ENCODE measurements at places on chromosomes 12 and 14.
A peak's percentile ranks its signal among the peaks of the same experiment; 100 is the strongest.

- no peak for DNase-seq
Observed at GRCh38 chr14:51581017-51581881, 70.5 kb upstream of the FRMD6 start.

DNA sequence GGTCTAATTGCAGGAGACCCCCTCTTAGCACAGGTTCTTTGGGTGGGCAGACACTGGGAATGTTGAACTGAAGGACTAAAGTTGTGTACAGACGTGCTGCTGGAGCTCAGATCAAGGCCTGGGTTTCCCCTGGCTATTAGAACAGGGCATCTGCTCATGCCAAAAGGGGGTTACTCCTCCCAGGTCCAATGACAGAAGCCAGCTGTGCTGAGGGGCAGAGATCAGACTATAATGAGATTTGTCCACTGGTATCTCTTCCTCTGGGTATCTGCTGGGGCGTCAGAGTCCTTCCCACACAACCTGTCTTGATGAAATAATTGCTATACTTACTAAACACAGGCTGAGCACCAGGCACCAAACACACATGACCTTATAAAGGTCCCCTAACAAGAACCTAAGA lies 42.6 kb downstream of the LTBP2 start:
- DNase-seq, result no peak

- DNase-seq, result no peak
Observed at GRCh38 chr12:52003016-52003550, 3.7 kb upstream of the TAMALIN start.

DNA sequence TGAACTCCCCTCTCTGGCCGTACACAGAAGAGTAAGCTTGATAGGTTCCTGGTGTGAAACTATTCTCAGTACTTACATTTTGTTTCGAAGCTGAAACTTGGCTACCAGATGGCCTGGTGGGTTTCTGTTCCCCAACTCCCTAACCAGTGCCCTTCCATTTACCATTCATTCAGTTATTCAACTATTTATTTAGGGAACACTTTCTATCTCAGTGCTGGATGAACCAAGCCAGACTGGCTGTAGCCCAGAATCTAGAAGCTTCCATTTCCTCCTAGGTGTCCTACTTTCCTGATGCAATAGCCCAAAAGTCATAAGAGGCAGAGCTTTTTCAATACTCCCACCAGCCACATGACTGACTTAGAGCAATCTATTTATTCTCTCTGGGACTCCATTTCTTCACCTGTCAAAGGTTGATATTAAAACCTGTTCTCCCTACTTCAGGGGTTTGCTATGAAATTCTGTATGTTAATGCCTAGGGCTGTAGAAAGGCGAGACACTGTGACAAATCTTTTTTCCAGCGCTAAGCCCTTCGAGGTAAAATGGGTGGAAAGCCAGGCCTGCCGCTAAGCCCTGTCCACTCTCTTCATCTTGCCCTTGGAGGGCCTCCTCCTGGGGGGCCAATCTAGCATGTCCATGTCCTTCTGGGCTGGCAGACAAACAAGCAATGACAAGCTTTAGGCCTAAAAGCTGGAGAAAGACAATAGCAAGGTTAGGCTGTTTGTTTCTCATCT lies 8.1 kb upstream of the IRF2BPL start:
- no peak for DNase-seq

- DNase-seq, result no peak
Observed at GRCh38 chr12:42502682-42503081, 86.9 kb downstream of the PRICKLE1 start.

- DNase-seq, result no peak
Observed at GRCh38 chr12:57450057-57450456, 5.0 kb upstream of the INHBE start.

DNA sequence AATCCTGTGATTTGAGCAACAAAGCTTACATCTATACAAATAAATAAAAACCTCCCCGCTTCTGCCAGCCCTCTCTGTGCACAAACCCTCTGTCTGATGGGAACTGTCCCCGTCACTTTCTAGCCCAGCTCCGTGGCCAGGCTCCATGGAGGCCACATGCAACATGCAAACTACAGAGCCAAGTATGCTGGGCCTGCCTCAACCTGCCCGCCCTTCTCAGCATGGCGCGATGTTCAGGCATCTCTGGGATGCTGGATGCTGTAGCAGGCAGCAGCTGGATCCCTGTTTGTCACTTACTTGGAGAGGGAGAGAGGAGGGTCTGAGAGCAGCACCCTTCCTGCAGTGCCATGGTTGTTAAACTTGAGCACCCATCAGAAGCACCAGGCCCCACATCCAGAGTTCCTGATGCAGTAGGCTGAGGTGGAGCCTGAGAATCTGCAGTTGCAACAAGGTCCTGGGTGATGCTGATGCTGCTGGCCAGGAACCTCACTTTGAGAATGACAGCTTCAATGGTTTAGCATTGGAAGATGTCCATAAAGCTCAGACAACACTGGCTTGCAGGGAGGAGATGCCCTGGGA lies 32.4 kb downstream of the CLMN start:
- DNase-seq, result no peak

DNA sequence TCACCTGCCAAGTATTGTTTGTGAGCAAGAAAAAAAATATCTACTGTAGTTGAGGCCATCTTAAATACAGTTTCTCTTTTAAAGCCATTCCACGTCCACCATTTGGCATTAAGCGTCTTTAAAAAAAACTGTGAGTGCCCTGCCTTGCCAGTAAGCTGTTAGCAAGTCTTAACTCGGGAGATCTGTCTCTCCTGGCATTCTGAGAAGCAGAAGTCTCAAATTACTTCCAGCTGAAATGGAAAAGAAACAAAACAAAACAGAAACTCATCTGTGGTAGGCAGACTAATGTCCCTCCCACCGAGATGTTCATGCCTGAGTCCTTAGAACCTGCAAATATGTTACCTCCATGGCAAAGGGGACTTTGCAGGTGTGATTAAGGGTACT lies 126.2 kb downstream of the CRADD start:
- DNase-seq, result no peak

- DNase-seq, result peak; percentile 75
Observed at GRCh38 chr14:106564058-106564643, 1037.8 kb downstream of the TMEM121 start.

GRCh38 chr12:24661657-24662096 lies 287.2 kb downstream of the BCAT1 start:
- DNase-seq, result no peak

DNA sequence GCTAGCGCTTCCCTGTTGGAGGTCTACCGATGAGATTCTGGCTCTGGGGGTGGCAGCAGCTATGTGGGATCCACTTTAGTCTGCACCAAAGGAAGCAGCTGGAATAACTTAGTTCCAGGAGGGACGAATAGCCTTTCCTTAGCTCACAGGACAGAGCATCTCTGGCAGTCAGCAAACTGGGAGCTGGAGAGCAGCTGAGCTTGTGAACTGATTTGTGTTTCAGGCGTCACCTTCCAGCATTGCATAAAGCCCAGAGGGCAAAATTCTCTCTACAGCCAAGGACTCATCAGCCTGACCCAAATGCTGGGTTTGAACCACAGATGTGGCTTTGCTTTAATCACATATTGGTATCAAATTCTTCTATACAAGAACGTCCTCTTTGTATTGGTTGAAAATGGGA lies 81.9 kb upstream of the PELI2 start:
- no peak for DNase-seq

DNA sequence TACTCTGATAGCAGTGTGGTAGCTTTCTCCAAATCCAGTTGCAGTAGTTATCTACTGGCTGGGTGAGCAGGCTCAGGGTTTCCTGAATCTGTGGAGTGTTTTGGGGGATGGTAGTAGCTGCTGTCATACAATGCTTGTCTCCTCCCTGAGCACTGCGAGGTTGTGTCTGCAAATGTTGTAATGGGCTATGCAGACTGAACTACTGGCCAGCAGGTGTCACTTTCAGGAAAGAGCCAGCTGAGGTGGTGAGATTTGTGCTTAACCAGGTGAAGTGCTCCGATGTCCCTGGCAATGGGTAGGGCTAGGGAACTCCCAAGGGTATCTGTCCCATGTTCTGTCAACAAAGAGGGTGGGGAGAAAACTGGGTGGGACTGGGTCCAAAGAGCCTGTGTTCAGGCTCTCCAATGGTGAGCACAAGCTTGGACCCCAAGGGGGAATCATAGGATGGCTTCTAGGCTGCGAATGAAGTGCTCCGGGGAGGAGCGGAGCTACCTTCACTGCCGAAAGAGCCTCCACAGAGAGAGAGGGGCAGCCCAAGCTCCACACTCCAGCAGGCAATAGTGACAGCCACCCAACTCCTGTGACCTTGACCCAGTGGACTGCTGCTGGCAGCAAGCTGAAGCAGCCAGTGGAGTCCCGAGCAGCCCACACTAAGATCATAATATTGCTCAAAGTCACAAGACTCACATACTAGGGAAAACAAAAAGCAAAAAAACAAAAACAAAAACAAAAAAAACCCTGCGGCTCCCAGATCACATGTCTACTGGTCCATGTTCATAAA lies 1324.0 kb upstream of the USP15 start:
- DNase-seq, result no peak

DNA sequence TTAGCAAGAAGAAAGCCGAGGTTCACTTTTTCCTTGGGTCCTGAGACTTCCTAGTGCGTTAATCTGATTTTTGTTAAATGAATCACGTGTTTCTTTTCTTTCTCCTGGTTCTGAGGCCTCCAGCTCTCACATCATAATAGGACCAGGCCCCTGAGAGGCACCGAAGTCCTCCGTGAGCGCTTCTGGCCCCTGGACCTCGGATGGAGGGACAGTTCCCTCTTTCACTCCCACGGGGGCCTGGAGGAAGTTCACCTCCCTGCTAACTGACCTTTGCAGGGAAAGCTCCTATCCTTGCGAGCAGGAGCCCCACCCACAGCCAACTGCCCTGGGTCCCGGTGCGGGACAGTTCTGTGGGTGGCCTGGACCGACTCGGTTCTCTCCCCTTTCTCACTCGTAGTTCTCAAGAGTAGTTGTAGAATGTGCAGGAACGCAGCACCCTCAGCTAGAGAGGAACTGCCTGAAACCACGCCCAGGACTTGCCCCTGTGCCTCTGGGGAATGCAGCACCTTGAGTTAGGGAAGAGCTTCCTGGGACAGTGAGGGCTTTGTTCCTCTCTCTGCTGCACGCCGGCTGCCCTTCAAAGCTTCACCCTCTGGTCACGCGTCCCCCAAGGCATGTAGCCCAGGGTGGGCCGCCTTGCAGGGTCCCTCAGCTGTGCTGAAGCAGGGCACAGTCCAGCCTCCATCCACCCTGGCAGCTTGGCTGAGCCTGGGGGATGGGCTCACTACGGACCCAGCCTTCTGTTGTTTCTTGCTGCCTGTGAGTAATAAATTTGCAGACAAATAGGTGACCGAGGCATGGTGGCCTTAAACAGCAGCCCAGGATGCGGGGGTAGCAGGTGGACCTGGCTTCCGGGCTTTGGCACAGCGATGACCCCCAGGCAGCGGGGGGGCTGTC lies 264.6 kb downstream of the ADGRD1 start:
- DNase-seq, result no peak

DNA sequence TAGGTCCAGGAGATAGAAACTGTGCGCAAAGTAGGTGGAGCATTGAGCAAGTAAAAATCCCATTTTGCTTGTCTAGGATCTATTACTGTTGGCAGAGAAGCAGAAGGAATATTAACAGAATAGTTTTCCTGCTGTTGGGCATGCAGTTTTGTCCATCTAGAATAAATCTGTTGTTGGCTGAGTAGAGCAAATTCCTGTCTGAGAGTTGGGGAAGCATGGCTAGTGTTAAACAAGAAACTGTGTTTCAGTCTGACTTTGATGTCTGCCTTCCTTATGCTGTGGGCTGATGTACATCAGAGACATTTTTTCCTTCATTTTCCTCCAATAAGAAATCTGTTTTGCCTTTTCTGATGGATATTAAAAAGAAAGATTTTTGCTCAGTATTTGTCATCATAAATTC lies 98.2 kb downstream of the RAD52 start:
- no peak for DNase-seq

GRCh38 chr14:64720131-64720576 lies 15.9 kb downstream of the PLEKHG3 start:
- no peak for DNase-seq

DNA sequence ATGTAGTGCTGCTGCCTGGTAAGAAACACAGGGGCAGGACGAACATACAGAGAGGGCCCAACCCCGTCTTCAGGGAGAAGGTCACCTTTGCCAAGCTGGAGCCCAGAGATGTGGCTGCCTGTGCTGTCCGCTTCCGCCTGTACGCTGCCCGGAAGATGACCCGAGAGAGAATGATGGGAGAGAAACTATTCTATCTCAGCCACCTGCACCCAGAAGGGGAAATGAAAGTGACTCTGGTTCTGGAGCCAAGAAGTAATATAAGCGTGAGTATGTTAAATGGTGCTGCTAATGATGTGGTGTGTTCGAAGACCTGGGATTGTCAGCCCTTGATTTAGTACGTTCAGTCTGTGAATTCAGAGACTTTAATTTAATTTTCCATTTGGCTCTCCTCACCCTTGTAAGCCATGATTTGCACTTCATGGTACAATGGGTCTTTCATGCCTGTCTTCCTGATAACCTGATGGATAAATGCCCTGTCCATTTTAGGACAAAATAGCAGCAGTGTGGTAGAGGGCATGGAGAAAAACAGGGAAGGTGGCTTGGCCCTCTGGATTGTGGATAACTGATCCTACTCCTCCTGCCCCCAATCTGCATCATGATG lies 318.9 kb downstream of the SNAPC1 start:
- DNase-seq, result no peak

- DNase-seq, result no peak
Observed at GRCh38 chr14:61653507-61653906, 41.8 kb upstream of the HIF1A start.

- DNase-seq, result no peak
Observed at GRCh38 chr12:91210144-91210543, 27.5 kb upstream of the DCN start.

GRCh38 chr12:94261119-94261518 lies 112.7 kb downstream of the PLXNC1 start:
- no peak for DNase-seq

GRCh38 chr14:65131301-65131701 lies 29.0 kb upstream of the MAX start:
- DNase-seq, result no peak

DNA sequence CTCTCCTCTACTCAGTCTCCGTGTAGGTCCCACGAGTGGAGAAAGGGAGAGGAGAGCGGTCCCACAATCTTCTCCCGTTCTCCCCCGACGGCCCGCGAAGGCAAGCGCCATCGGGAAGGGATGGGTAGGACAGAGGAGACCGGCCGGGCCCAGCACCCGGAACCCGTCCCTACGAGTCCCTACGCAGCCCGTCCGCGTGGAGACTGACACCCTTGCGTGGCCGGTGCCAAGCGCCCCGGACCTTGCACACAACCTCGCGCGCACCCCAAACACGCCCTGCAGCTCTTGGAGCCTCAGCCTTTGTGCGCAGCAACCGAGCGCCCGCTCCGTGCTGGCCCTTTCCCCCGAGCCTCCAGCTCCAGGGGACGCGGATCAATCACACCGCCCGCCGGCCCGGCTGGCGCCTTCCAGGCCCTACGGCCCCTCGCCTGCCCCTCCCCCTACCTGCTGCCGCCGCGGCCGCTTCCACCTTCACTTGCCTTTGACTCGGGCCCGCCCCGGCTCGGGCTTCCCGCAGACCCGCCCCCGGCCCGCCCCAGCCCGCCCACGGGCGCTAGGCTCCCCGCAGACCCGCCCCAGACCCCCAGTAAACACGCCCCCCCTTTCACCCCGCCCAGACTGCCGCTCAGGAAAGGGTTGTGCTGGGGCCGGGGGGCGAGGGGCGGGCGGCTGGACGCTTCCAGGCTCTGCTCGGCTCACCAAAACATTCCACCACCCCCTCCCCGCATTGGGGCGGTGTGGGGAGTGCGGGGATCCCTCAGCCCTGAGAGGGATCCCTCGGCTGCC lies at the start of gene NDRG2:
TSS of gene NDRG2 (minus strand) at position 477 of the 786 bp plus-strand sequence. CDS start 1,746 bp downstream, outside the sequence.
- peak; percentile 76 for DNase-seq

GRCh38 chr12:95740751-95741150 lies 49.8 kb downstream of the NTN4 start:
- no peak for DNase-seq
